Epithelial cell of proximal tubule (primary cell): ENCODE measurements at places on chromosomes 16 and 17. TPM values are rescaled to one million over a fixed set of nuclear protein-coding genes. Genes with fewer than 3 reads are reported as not detected.

DNA sequence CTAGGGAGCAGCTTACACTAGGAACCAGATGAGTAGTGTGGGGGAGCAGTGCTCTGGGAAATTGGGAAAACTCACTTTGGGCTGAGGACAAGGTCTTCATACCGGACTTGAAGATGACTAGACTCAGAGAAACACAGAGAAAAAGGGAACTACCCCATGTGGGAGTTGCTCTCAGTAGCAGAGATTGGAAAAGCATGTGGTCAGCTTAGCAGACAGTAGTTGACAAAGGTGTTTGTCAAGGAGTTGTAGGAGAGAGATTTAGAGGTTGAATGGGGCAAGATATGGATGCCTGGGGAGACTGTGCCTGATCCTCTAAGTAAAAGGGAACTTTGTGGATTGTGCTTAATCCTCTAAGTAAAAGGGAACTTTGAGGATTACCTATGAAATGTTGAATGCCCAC, 194.5 kb upstream of the COX10 start:
- DNase-seq = no peak

- no peak for DNase-seq
Measured at GRCh38 chr16:14559809-14560241, 70.2 kb downstream of the PARN start.

- peak; percentile 81 for DNase-seq
Measured at GRCh38 chr16:22188595-22189442, 17.3 kb upstream of the EEF2K start.

DNA sequence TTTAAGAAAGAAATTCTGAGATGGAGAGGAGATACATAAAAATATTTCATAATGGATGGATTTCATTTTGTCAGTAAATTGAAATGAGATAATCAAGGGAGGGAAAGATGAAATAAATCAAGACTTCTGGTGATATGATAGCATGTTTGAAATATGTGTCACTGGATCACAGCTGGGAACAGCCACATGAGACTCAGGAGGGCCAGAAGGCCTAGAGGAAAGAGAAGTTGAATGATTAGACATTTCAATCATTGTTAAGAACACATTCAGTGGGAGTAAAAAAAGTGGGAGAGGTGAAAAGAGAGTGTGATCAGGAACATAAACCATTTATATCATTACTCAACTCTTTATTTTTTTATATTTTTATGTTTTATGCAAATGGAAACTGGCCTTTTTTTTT, 933.4 kb downstream of the KCNJ2 start:
- DNase-seq = no peak

DNA sequence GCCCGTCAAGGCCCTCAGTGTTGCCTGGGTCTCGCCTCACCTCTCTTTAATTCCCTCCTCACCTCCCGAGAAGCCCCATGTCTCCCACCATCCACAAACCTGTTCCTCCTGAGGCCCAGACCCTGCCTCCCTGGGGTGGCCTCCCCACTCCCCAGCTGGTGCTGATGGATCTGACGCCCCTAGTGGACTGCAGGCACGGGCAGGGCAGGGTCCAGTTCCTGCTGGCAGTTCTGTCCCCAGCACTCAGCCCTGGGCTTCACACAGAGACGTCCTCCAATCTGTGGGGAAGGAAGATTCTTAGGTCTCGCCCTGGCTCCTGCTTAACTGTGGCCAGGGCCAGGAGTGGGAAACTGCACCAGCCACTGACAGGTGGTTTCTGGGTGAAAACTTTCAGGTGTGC, 108.8 kb downstream of the AMFR start:
- no peak for DNase-seq

DNA sequence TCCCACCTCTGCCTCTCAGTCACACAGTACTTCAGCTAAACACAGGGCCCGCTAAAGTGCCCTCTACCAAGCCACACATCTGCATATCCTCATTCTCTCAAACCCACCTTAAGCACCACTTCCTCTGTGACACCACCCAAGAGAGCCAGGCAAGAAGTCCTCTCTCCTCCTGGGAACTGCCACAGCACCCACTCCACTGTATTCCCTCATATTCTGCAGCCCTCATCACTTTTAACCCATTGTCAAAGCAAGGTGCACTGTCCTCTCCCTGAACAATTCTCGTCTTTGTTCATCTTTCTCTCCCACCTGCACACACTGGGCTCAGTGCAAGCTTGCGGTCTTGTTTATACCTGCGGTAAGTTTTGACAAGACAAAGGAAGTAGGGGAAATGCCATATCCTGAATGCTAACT, 13.6 kb downstream of the CHD9 start:
- DNase-seq = no peak

DNA sequence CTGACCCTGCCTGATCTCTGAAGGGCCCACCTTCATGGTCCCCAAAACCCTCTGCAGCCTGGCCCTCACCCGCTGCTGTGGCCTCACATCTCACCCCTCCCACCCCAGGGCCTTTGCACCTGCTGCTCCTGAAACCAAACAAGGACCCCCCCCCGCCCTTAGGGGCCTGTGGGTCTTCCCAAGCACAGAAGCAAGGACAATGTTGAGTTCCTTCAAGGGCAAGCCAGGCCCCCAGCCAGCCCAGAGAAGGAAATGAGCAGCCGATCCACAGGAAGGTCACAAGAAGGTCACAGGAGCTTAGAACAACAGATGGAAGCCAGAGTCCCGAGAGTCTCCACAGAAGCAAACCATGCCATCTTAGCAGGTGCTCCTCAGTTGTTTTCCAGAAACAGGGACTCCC, 493 bp upstream of the PDE6G start:
- no peak for DNase-seq

DNA sequence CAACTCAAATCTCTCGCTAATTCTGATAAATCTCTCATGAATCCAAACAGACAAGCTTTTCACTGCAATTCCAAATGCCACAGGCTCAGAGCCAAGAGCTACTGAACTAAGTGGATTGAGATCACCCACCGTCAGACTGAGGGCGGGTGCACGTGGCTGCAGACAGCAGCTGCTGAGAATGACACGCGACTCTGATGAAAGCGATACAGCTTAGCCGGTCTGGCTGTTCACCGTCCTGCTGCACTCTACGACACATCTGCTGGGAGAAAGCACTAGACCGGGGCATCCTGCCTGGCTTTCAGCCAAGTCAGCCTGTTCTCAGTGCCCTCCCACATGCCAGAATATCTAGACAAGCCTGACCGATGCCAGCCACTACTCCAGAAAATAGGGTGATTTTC, 42.6 kb downstream of the KLHDC4 start:
- DNase-seq = peak; percentile 94

DNA sequence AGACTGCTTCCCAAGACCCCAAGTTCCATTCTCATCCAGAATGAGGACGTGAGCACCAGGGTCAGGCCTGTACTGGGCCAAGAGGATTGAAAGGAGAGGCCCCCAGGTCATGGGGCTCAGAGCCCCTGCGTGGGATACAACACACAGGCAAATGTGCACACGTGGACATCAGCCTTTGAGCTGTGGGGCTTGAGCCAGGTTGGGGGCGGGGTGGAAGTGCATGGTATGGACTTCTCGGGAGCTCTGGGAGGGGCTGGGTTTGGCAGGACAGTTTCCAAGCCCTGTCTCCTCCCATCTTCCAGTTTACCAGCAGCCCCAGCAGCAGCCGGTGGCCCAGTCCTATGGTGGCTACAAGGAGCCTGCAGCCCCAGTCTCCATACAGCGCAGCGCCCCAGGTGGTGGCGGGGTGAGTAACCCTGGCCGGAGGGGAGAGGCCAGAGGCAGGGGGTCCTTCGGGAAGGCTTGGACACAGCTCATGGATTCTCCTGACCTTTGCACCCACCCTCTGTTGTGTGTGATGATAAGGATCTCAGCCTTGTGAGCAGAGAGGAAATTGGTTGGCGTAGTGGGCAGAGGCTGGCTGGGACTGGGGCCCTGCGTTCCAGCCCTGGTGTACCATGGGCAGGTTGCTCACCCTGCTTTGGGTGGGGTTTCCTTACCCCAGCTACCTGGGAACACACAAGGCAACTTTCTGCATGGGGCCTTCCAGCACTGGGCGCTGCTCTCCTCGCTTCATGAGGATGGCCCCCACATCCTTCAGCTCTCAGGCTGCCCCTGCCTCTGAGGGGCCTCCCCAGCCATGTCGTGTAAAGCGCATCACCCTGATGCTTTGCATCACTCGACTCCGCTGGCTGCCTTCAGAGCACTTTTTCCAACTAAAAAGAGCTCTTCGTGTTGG, 10.4 kb upstream of the LASP1NB start:
- no peak for DNase-seq

GRCh38 chr17:45428931-45429338, 3.7 kb downstream of the ARHGAP27 start:
- DNase-seq = no peak

- DNase-seq = no peak
Measured at GRCh38 chr17:8004899-8005298, 2.5 kb downstream of the GUCY2D start.

- DNase-seq = no peak
Measured at GRCh38 chr16:14509055-14509454, 121.0 kb downstream of the PARN start.

- DNase-seq = no peak
Measured at GRCh38 chr16:50769-51591, 2.4 kb downstream of the POLR3K start.

DNA sequence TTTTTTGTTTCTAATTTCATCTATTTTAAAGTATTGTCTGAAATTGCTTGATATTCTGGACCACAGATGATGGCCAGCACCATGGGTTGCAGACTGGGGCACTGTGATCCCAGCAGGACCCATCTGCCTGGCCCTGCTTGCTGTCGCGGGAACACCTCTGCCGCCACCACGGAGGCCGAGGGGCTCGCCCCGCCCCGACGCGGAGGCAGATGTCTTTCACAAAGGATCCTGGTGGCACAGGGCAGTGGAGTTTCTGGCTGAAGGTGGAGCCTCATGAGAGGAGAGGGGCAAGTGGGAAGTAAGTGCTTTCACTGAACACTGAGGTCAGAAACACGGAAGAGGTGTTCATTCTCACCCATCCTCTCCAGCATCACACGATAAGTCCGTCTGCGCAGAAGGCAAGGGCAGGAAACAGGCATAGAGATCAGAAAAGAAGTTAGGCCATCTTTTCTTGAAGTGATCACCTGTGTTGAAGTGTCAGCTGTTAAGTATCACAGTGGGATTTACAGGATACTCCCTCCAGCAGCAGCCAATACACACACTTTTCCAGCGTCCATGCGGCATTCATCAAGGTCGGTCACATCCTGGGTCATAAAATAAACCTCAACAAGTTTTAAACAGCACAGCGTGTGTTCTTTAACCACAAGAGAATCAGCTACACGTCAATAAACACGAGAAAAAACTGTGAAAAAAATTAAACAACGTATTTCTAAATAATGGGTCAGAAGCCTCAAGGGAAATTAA, 194.5 kb downstream of the RPTOR start:
- DNase-seq = no peak

DNA sequence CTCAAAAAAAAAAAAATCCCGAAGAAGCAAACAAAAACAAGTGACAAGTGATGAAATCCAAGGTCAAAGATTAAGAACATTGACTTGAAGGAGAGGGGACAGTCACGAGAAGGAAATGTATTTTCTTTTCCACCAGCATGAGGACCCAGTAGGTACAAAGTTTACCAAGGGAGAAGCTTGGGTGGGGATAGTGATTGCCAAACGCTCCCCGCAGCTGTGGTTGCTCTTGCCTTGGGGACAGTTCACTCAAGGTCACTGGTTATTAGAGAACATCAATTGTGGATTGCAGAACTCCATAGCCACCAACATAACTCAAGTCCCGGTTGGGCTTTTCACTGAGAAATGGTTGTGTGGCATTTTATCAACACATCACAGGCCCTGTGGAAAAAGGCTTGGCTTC, 27.0 kb downstream of the RSL1D1 start:
- no peak for DNase-seq

DNA sequence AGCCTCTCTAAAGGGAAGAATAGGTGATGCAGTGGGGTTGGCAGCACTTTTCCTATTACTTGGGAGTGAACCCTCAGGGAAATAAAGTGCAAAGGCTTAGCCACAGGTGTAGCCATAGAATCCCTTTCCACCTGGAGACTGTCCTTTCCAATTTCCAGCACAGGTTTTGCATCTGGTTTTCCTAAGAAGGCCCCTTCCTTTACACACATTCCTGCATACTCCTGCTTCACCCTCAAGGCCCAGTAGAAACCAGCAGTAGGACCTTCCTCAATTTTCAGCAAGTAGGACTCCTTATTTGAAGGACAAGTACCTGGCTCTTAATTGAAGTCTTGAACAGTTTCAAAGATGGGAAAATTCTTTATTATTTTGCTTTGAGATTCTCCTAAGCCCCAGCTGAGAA, 171.8 kb upstream of the TBX2 start:
- DNase-seq = no peak

TP53TG3 gene
- not detected in 2 replicates for total RNA-seq

CLEC18A gene
- total RNA-seq = 0.58 and 0.72 TPM in 2 replicates

CCDC78 gene
- 1.9 and 4.9 TPM in 2 replicates for total RNA-seq

GINS2 gene
- 40.2 and 50.9 TPM in 2 replicates for total RNA-seq

SRL gene
- not detected in 2 replicates for total RNA-seq

HOXB4 gene
- total RNA-seq = 4.3 and 5.7 TPM in 2 replicates

HBA2 gene
- total RNA-seq = not detected in 2 replicates
